ENCODE measurements at places on chromosomes 1 and 21. TPM values are rescaled to one million over a fixed set of nuclear protein-coding genes. Genes with fewer than 3 reads are reported as not detected.

Gene ZYG11A
- 2.0 TPM for total RNA-seq

Gene OLFML2B
- 4.9 TPM for total RNA-seq

Gene SMG7
- 23.7 TPM for total RNA-seq

Gene PGLYRP3
- total RNA-seq = not detected

Gene TMEM183A
- total RNA-seq = 103 TPM

Gene OR14K1
- not detected for total RNA-seq

Gene CYP4X1
- not detected for total RNA-seq

Gene SLAMF7
- total RNA-seq = not detected

Gene FAM167B
- total RNA-seq = 0.50 TPM

Gene PER3
- total RNA-seq = 9.2 TPM

Gene TEX35
- not detected for total RNA-seq

Gene PERM1
- total RNA-seq = not detected

Gene LGR6
- total RNA-seq = not detected

Gene VSIG8
- 0.12 TPM for total RNA-seq

Gene BRDT
- not detected for total RNA-seq

Gene WDR64
- not detected for total RNA-seq

Gene ACTA1
- total RNA-seq = not detected

Gene GNAT2
- total RNA-seq = 0.33 TPM

Gene FCGR3A
- total RNA-seq = not detected

Gene RGS7
- 0.62 TPM for total RNA-seq

Gene RABGGTB
- 114 TPM for total RNA-seq

Gene ATP1B1
- 34.9 TPM for total RNA-seq

Gene DNASE2B
- not detected for total RNA-seq

Gene MYCL
- 0.37 TPM for total RNA-seq

Gene CA6
- not detected for total RNA-seq

Gene RGS1
- not detected for total RNA-seq

All from uterine smooth muscle cell (primary cell).